NCI-H2029 (cell line): ENCODE measurements at places on chromosomes 1 and 21.

DNA sequence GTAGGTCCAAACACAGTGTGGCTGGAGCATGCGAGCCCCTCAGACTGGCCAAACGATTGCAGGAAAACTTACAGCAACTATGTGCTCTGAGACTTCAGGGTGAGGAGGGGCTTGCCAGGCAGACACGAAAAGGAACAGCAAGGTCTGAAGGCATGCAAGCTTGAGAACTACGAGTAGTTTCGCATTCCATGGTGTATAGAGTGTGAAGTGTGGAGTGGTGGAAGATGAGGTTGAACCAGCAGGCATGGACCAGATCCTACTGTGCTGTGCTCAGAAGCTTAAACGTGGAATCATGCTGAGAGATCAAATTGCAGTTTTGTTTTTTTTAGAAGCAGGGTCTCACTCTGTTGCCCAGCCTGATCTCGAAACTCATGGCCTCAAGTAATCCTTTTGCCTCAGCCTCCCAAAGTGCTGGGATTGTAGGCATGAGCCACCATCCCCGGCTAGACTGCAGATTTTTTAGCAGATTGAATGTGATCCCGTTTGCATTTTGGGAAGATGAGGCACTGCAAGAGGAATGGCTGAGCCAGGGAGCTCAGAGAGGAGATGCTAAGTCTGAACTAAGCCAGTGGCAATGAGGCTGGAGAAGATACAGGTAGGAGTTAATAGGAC lies 5.1 kb upstream of the TFAP2E start:
- no peak for DNase-seq

DNA sequence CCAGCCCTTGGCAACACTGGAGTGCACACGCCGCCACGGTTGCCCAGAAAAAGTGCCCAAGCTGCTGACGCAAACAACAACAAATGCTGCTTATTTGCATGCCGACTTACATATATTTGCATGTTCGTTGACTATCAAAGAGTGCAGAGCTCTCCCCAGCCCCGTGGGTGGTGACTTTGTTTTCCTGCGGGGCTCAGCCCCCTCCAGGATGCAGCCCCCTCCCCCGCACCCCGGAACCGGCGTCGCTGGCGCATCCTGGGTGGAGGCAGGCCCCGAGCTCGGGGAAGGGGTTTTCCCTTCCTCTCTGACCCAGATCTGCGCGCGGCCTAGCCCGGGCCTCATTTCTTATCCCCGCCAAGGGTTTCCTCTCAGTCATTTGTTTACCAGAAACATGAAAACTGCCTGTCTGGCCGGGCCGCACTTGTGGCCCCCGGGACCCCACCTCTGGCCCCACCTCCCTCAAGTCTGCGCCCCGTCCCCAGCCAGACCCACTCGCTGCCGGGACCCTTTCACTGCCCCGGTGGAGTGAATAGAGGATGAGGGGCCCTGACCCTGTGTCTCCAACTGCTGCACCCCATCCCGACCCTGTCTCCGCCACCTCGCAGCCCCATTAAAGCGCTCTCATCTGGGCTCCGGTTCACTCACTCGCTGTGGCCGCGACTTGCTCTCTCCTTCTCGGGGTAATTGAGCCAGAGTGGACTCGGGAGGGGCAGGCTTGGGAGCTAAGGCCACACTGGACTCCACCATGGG lies 5.5 kb downstream of the TNFRSF25 start:
- no peak for DNase-seq

DNA sequence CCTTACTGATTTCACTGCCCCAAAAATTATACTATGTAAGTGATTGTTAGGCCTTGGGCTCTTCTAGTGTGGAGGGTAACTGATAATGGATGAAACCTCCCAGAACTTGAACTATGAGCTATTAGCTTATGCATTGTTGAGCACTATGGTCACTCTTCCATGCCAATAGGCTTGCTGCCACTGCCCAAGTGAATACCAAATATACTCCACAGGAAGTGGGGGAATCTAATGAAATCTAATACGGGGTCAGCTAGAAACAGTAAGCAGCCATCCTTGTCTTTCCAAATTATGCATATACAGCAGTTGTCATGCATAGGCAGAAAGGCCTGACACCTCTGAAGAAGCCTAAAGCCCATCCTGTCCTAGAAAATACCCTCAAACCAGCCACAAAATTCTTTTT lies 198.7 kb upstream of the PTBP2 start:
- no peak for DNase-seq

DNA sequence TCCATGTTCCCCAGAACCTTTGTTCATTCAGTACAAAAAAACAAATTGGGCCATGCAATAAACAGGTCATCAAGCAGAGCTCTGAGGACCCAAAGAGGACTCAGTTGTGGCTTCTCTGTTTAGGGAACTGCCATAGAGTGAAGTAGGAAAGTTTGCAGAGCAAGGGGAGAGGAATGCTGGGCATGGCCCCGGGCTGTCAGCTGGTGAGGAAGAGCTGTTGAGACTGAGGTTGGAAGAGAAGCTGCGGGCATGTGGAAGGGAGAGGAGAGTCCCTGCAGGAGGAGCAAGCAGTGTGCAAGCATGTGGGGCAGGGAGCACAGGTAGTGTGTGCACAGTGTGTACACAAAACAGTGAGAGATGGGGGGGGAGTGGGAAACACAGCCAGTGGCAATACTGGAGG lies 71.8 kb downstream of the NTPCR start:
- DNase-seq, result no peak
